Activated CD4-positive, alpha-beta memory T cell treated with anti-CD3 and anti-CD28 coated beads for 36 hours (primary cell): ENCODE measurements at places on chromosomes 16 and 17. TPM values are rescaled to one million over a fixed set of nuclear protein-coding genes. Genes with fewer than 3 reads are reported as not detected.
A peak's percentile ranks its signal among the peaks of the same experiment; 100 is the strongest.

DNA sequence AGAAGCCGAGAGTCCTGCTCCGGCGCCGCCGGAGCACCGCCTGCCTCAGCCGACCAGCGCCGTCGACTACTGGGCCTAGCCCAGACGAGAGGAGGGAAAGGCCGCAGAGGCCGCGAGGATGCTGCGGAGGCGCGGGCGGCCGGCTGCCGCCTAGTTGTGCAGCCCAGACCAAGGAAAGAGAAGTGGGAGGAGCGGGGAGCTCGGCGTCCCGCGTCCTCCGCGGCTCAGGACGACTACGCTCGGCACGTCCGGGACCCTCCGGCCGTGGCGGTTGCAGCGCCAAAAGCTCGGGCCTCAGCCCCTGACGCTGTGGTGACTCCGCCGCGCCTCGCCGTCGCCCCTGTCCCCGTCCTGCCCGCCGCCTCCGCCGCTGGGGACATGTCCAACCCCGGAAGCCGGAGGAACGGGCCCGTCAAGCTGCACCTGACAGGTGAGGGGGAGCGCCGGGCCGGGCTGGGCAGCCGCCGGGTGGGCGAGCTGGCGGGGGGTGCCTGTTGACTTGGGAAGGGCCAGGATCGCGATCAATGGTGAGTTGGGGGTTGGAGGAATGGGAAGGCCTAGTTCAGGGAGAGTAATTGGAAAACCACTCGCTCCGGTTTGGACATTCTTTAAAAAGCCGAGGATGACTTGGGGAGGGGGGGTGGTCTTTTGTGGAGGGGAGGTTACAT, 37.7 kb downstream of the RNF135 start:
- peak overlapping the region; percentile 87 for H3K4me3 ChIP-seq
- no peaks in the 10 kb centered on the region for H3K36me3 ChIP-seq
- H3K27me3 ChIP-seq: no peaks in the 10 kb centered on the region
- DNase-seq: peak; percentile 74

- H3K27ac ChIP-seq: no peak overlapping the region
- H3K4me3 ChIP-seq: no peak overlapping the region
- H3K27me3 ChIP-seq: peaks cover 6% of the 10 kb centered on the region
- no peak for DNase-seq
Observed at GRCh38 chr17:62712171-62712581, 84.7 kb downstream of the MRC2 start.

DNA sequence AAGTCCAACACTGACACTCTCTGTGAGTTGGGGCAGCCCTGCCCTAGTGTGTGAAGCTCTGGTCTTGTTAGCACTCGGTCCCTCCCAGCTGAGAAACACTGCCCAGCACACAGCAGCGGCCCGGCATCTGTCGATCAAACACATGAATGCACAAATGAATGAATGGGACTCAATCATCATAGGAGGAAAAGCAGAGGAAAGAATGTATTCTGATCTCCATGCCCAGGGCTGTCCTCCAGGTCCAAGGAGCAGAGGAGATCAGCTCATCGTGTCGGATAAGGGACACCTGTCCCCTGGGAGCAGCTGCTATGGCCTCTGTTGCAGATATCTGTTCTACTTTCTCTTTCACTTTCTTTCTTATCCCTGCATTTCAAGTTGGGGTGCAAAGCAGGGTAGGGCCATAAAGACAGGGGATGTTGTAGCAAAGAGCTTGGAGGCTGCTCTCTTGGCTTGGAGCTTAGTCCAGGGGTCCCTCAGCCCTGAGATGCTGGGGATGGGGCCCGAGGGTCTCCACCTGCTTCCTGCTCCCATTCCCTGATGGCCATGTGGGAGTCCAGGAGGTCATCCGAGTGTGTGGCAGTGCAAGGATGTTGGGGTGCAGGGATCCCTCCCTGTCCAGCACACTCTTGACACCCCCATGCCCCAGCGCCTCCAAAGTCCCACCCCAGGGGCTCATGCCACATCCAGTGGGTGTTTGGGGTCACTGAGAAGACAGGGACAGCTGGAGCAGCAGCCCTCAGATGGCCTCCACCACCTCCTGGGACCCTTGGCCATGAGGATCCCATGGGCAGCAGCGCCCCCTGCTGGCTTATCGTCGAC, 88.2 kb downstream of the IRF8 start:
- H3K4me3 ChIP-seq: no peak overlapping the region
- H3K27ac ChIP-seq: no peak overlapping the region
- H3K36me3 ChIP-seq: no peaks in the 10 kb centered on the region
- DNase-seq: peak; percentile 50
- H3K4me1 ChIP-seq: peaks cover 60% of the 10 kb centered on the region

GRCh38 chr16:30397056-30397455, 1.8 kb downstream of the ZNF48 start:
- H3K27me3 ChIP-seq: no peaks in the 10 kb centered on the region
- no peak for DNase-seq
- H3K36me3 ChIP-seq: peaks cover 15% of the 10 kb centered on the region
- peaks cover 38% of the 10 kb centered on the region for H3K4me1 ChIP-seq
- peak overlapping the region; percentile 39 for H3K4me3 ChIP-seq
- H3K27ac ChIP-seq: no peak overlapping the region

DNA sequence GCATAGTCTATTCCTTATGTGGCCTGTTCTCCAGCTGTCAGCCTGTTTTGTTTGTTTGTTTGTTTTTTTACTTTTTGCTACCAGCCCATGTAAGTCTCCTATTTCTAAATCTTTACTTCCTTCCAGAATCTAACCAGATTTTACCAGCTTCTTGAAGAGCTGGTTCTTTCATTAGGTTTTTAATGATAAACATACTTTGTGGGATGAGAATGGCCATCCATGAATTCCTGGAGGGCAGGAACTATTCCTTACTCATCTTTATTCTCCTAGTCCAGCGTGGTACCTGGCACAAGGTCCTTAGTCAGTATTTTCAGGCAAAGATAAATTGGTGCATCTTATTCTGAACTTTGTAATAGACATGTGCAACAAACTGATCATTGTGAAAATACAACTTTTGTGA, 17.3 kb downstream of the RSPRY1 start:
- no peak for DNase-seq
- peaks cover 2% of the 10 kb centered on the region for H3K4me1 ChIP-seq
- no peaks in the 10 kb centered on the region for H3K27me3 ChIP-seq
- no peak overlapping the region for H3K4me3 ChIP-seq
- peak overlapping the region; percentile 6 for H3K27ac ChIP-seq

GRCh38 chr17:78618264-78619066, 41.3 kb upstream of the DNAH17 start:
- H3K4me1 ChIP-seq: no peaks in the 10 kb centered on the region
- H3K4me3 ChIP-seq: no peak overlapping the region
- no peaks in the 10 kb centered on the region for H3K36me3 ChIP-seq
- H3K27ac ChIP-seq: no peak overlapping the region

- DNase-seq: no peak
- peaks cover 33% of the 10 kb centered on the region for H3K4me1 ChIP-seq
- H3K27ac ChIP-seq: peak overlapping the region; percentile 99
- peak overlapping the region; percentile 96 for H3K4me3 ChIP-seq
- peaks cover 6% of the 10 kb centered on the region for H3K36me3 ChIP-seq
- no peaks in the 10 kb centered on the region for H3K27me3 ChIP-seq
Observed at GRCh38 chr17:75979705-75980187, 706 bp downstream of the TEN1 start.

DNA sequence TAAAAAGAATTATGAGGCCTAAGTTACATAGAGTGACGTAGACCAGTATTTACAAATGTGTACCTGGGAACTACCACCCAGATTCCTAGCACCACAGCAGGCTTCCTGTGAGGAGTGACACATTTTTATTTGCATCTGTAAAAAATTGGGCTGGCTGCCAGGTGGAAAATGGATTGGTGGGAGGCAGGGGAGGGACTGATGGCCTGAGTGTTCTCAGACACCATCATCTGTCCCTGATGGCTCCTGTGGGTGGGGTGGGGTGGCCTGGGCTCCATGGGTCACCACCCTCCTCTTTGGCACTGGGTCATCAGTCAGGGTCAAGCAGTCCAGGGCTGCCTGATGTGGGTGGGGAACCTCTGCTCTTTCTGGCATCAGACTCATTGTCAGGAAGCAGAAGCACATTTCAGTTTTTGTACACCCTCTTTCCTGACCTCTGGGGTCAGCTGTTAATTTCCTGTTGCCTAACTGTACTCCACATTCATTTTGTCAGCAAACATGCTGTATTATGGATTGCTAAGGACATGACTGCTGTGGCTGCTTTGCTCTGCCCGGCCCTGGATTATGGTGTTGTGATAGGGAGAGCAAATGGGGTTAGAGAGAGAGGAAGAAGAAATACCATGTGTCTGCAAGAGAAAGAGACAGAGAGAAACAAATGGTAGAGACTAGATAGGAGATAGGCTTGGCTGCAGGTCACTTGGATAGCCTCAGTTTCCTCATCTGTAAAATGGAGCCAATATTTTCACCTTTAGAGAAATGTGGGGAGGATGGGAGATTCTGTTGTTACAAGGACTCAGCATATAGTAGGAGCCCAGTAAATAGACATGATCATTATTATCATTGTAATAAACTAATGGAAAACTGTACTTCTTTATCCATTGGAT, 11.6 kb upstream of the MFAP4 start:
- no peak overlapping the region for H3K4me3 ChIP-seq
- H3K27me3 ChIP-seq: peaks cover 3% of the 10 kb centered on the region
- no peak overlapping the region for H3K27ac ChIP-seq
- no peaks in the 10 kb centered on the region for H3K4me1 ChIP-seq
- DNase-seq: no peak

DNA sequence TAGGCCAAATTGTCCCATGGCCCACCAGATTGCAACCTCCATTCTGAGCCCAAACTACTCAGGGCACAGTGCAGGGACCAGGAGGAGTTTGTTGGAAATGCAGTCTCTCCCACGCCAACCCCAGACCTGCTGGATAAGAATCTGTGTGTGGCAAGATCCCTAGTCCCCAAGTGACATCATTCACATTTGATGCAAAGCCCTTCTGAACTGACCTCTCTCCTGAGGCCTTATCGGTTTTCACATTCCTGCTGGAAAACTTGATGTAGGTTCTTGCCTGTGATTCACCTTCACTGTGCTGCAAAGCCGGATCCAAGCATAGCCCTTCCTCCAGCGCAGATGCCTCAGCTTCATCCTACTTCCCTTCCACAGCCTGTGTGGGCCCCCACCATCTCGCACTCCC, 6.6 kb upstream of the SHCBP1 start:
- H3K27ac ChIP-seq: no peak overlapping the region
- no peak for DNase-seq
- no peaks in the 10 kb centered on the region for H3K4me1 ChIP-seq
- no peak overlapping the region for H3K4me3 ChIP-seq
- no peaks in the 10 kb centered on the region for H3K27me3 ChIP-seq

DNA sequence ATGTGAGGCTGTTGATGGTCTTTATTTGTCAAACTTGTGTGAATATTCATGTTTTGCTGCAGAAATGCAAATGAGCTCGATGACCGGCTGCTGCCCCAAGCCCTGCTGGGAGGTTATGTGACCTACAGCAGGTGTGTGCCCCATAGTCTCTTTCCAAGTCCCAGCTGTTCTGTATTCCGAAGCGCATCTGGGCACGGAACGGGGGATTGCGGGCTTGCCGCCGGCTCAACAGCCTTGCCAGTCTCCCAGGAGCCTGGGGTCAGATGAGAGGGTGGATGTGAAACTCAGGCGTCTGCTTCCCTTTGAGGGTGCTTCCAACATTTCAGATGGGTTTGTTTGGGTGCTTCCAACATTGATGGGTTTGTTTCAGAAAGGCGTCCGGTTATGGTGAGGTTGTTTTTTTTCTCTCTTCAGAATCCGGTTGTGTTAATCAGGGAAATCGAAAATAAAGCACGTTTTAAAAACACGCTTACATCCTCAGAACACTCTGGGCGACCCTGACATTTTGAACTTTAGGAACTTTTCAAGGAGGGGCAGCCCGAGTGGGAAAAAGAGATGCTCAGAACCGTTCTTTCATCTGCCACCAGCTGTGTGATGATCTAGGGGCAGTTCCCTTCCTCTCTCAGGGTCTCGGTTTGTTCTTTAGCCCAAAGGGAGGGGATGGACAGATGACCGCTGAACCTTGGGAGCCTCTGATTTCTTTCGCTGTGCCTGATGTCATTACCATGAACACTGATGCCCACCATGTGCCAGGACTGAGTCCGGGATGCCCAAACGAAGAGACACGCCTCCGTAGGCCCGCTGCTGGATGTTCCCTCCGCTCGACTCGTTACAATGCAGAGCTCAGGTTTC, 47.8 kb upstream of the AMZ2 start:
- peaks cover 13% of the 10 kb centered on the region for H3K27me3 ChIP-seq
- H3K4me3 ChIP-seq: peak overlapping the region; percentile 74
- no peaks in the 10 kb centered on the region for H3K36me3 ChIP-seq
- peak; percentile 38 for DNase-seq
- H3K4me1 ChIP-seq: peaks cover 41% of the 10 kb centered on the region

DNA sequence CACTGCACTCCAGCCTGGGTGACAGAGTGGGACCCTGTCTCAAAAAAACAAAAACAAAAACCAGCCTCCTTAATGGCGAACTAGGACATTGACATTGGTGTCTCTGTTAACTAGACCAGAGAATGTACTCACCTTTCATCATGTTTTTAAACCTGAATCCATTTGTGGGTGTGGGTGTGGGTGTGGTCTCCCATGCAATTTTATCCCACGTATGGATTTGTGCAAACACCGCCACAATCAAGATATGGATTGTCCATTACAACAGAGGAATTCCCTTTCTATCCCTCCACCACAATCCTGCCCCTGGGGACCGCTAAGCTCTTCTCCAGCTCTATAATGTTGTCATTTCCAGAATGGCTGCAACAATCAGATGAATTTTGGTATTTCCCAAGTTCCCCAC, 49.9 kb downstream of the DNAH17 start:
- H3K27me3 ChIP-seq: no peaks in the 10 kb centered on the region
- H3K27ac ChIP-seq: no peak overlapping the region
- no peaks in the 10 kb centered on the region for H3K36me3 ChIP-seq
- H3K4me1 ChIP-seq: no peaks in the 10 kb centered on the region
- DNase-seq: no peak

DNA sequence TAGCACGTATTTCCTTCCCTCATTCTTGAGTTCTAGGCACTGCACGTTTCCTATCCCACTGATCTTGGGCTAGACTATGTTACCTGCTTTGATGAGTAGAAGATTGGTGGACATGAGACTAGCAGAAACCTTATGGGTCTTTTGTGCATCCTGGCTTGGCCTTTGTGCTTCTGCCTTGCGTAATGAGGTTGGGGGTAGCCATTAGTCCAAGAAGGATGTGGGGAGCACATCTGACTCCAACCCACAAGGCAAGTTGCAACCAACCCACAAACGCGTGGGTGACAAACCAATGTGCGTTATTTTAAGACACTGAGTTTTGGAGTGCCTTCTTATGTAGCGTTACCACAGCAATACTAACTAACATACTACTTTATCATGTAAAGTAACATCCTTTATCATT, 180.4 kb upstream of the IRX5 start:
- no peaks in the 10 kb centered on the region for H3K4me1 ChIP-seq
- H3K4me3 ChIP-seq: no peak overlapping the region
- peaks cover 1% of the 10 kb centered on the region for H3K27me3 ChIP-seq
- DNase-seq: no peak

- no peak for DNase-seq
- peaks cover 20% of the 10 kb centered on the region for H3K36me3 ChIP-seq
- no peaks in the 10 kb centered on the region for H3K27me3 ChIP-seq
- H3K4me3 ChIP-seq: no peak overlapping the region
- no peak overlapping the region for H3K27ac ChIP-seq
Observed at GRCh38 chr17:77178563-77178962, 37.8 kb downstream of the SEC14L1 start.

The PPP1R1B gene
- not detected for total RNA-seq

The ZG16 gene
- not detected for total RNA-seq

The BBS2 gene
- total RNA-seq: 21.5 TPM

The HIC1 gene
- 13.2 TPM for total RNA-seq

The DRC7 gene
- total RNA-seq: not detected

The ATP2A3 gene
- total RNA-seq: 107 TPM

The MEIOC gene
- 0.33 TPM for total RNA-seq

The BCAR1 gene
- 1.1 TPM for total RNA-seq

The ICAM2 gene
- total RNA-seq: 66.7 TPM

The LGALS9B gene
- total RNA-seq: not detected
